ENCODE measurements at places on chromosomes 7 and 10.

GRCh38 chr7:116354171-116354545 lies 143.8 kb downstream of the TES start:
- DNase-seq: no peak
- no peak overlapping the region for H3K4me3 ChIP-seq
- H3K36me3 ChIP-seq: no peaks in the 10 kb centered on the region
- H3K4me1 ChIP-seq: no peaks in the 10 kb centered on the region

- H3K27me3 ChIP-seq: no peaks in the 10 kb centered on the region
- H3K4me1 ChIP-seq: no peaks in the 10 kb centered on the region
- H3K4me3 ChIP-seq: no peak overlapping the region
- H3K27ac ChIP-seq: no peak overlapping the region
Measured at GRCh38 chr7:47301105-47301477, 280.8 kb downstream of the TNS3 start.

DNA sequence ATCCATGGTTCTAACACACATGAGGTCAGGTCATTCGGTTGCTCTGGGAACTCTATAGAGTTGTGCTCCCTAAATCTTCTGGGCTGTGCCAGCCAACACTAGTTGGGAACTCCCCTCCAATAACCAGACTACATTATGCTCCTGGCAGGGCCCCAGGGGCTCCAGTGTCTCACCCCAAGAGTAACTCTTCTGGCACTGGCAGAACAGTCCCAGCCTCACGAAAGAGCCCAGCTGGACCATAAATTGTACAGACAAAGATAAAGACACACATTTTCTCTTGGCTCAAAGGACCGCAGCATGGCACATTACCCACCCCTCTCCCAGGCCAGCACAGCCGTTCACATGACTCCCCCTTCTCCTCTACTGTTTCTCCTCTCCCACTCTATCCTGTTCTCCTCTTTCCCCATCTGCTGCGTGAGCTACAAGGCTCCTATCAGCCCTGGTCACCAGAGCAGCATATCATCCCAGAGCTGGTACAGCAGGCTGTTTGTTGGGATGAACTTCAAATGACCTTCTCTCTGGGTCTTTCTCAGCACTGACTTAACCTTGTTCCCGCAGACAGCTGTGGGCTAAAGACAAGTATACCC lies 230.6 kb downstream of the PLXNA4 start:
- H3K27me3 ChIP-seq: peaks cover 11% of the 10 kb centered on the region
- no peak overlapping the region for H3K27ac ChIP-seq
- no peak for DNase-seq
- H3K4me3 ChIP-seq: no peak overlapping the region

DNA sequence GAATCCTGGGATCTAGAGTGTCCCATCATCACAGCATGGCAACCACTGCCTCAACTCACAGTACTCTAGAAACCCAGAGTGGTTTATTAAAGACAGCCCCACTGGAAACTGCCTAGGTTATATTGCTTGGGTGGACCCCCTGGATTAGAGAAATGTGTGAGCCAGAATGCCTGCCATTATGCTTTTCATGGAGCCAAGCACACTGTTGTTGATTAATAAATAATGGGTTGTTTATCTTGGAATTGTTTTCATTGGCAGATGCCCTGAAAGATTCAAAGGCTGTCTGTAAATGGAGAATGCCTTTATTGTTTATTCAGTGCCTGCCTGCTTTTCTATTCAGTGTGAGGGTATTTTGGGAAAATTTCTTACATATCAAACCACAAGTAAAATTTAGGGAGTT lies 52.1 kb downstream of the GNAI1 start:
- no peaks in the 10 kb centered on the region for H3K27me3 ChIP-seq
- no peak overlapping the region for H3K27ac ChIP-seq
- no peak for DNase-seq

All from activated CD4-positive, alpha-beta memory T cell treated with anti-CD3 and anti-CD28 coated beads for 36 hours (primary cell).